ENCODE measurements at places on chromosomes 4 and X.

- DNase-seq: no peak
These were observed 195.7 kb upstream of the IL1RAPL1 start for GRCh38 chrX:28391528-28391927.

GRCh38 chrX:32867781-32868523 lies 343.4 kb downstream of the DMD start:
- DNase-seq: no peak

GRCh38 chr4:20603671-20604313 lies 96.5 kb upstream of the PACRGL start:
- no peak for DNase-seq

- no peak for DNase-seq
These were observed 1.3 kb downstream of the ASB12 start for GRCh38 chrX:64229154-64229553.

DNA sequence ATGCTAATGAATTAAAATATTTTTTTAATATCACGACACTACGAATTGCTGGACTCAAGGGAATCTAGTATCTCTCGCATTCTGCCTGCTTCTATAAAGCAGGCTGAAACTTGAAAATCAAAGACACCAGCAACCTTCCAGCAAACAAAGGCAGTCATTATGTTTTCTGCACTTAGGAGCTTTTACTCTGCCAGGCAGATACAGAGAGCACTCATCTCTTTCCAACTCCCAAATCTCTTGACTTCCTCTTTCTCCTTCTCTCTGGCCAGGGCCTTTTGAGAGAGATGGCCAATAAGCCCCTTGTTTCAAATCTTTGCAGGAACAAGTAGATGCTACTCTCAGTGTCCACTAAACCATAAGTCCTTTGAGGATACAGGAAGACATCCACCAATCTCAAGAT lies 95.2 kb upstream of the KLF3 start:
- DNase-seq: no peak

- DNase-seq: no peak
These were observed 74.4 kb upstream of the PRKX start for GRCh38 chrX:3787856-3788255.

DNA sequence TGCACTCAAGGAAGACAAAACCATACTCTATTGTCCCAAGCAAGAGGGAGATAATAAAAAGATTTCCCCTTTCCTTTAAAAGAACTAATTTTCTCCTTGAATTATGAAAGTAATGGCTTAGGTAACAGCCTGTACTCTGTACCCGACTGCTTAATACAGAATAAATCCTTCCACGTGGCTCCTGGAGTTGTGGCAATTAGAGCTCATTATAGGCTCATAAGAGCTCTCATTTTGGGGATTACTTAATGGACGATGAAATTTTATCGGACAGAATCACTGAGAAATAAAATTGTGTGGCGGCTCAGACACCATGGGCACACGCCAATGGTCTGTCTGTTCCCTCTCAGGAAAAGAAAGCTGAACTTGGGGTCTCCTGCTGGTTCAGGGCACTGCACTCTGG lies 2.8 kb upstream of the GSX2 start:
- no peak for DNase-seq

DNA sequence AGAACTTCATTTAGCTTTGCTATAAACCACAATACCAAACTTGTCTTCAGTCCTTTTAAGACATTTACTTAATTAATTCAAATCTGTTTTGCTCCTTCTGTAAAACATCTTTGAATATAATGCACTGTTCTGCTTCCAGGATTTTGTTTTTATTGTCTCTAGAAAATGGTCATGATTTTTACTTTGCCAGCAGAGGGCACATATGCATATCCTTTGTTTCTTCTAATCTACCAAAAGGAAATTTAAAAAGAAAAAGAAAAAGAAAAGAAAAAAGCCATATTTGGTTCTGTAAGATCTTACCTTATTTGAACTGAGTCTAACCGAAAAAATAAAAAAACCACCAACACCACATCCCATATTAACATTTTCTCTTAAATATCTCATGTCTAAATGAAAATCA lies 101.9 kb upstream of the CCSER1 start:
- no peak for DNase-seq

DNA sequence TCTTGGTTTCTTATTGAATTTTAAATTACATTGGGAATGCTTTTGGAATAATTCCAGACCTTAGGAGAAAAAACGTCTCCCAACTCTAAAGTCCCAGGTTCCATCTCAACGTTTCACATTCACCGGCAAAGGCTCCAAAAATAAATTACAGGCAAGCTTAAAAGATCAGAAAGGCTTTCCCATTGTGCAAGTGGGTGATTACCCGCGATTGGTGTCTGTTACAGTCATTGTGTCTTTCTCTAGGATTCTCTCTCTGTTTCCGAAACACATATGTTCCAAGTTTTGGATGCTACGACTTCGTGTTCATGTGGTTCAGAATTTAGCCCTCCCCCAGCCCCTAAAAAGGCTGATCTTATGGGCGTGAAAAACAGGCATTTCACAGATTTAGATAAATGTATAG lies 41.8 kb downstream of the PALLD start:
- DNase-seq: no peak

All from stimulated activated CD4-positive, alpha-beta T cell treated with anti-CD3 and anti-CD28 coated beads, Interleukin-12 subunit alpha, Interleukin-12 subunit beta, amount 100 ng/mL, for 24 hours (primary cell).